H9 (cell line): ENCODE measurements at places on chromosomes 2 and 18.

- DNase-seq, result peak; percentile 52
Measured at GRCh38 chr2:236642584-236643291, 73.1 kb downstream of the ACKR3 start.

DNA sequence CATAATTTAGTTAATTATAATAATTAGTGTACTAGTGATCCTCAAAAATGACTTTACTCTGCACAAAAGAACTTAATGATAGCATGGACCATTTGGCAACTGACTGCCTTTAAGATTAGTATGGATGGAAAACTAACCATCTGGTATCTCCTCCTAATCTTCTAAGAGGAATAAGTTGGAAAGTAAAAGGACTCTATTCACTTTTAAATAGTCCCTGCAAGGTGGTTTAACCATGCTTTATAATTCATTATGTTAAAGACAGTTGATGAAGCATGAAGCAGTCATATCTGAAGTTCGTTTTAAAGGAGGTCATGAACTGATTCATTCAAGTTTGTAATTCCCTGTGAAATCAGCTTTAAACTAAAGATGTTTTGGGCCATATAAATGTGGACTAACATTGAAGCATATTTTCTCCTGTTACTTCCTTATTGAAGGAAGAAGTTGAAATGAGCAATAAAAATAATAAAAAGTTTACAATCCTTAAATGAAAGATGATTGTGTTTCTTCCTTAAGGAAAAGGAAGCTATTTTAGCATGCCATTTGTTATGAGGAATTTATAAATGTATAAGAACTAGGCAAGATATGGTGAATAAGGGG is 446.0 kb downstream of the XIRP2 start:
- no peak for DNase-seq

DNA sequence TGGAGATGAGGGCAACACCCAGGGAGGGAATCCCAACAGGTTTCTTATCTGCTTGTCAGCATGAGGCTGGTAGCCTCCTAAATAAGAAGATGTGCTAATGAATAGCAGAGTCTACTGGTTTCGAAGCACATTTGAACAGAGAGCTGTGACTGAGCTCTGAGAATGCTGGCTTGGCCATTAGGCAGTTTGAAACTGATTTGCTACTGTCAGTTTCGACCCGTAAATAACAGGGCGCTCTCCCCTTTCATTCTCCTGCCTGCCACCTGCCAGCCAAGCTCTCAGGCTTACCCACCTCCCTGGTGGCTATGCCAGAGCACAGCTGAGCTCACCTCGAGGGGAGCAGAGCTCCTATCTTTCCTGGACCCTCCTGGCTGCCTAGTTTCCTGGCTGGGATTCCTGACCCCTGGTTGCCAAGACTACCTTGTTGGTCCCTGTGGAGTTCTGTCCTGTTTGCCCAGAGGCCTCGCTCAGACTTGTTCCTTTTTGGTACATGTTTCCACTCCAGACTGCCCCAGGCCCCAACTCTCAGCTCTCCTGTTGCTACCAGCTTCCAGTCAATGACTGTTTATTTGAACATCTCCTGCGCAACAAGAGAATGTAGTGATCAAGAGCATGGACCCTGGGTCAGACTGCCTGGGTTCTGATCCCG is 102.3 kb upstream of the ALPP start:
- DNase-seq, result no peak

DNA sequence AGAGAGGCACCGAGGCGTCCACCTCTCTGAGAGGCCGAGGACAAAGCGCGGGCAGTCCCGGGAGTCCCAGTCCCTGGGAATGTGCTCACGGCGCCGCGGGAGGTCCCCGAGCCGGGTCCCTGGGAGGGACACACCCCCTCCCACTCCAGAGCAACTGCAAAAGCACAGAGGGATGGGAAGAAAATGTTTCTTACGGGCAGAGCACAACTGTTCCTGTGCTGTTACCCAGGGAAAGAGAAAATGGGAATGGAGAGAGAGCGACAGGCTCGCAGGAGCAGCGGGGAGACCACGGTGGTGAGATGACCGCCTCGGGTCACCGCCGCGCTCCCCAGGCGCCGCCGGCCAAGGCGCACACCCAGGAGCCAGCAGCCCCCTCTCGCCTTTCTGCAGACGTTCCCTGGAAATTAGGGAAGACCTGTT is 1.2 kb upstream of the BCL11A start:
- DNase-seq, result no peak

- DNase-seq, result no peak
Measured at GRCh38 chr2:108139521-108139920, 100.2 kb upstream of the SULT1C3 start.

GRCh38 chr2:84539729-84540128 is 23.4 kb downstream of the DNAH6 start:
- DNase-seq, result no peak

GRCh38 chr2:229523663-229524062 is 190.7 kb downstream of the DNER start:
- no peak for DNase-seq

DNA sequence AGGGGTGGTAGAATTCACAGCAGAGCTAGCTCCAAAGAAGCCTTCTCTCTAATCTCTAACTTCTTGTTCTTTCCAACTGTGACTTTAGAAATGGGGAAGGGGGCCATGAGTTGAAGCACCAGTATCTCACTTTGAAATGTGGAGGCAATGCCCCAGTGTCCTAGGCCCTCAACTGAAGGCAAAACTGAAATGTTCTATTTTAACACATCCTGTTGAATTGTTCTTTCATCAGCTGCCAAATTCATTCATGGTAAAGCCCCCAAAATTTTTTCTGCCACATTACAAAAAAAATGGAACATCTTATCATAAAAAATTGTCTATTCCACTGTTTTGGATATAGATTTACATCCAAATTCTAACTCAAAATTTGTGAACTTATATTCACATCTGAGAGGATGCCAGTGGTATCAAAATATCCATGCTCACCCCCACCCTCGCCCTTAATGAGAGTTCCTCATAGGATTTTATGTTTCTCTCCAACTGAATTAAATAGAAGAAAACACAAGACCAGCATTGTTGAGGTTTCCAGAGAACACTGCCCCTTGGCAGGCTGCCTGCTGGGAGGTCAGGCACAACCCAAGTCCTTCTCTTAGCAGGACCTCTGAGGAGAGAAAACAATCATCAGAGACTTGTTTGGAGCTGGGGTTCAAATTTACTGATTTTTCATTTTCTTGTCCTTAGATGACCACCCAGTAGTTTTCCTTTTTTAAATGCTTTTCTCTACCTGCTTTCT is 147.4 kb upstream of the PGAP1 start:
- no peak for DNase-seq

DNA sequence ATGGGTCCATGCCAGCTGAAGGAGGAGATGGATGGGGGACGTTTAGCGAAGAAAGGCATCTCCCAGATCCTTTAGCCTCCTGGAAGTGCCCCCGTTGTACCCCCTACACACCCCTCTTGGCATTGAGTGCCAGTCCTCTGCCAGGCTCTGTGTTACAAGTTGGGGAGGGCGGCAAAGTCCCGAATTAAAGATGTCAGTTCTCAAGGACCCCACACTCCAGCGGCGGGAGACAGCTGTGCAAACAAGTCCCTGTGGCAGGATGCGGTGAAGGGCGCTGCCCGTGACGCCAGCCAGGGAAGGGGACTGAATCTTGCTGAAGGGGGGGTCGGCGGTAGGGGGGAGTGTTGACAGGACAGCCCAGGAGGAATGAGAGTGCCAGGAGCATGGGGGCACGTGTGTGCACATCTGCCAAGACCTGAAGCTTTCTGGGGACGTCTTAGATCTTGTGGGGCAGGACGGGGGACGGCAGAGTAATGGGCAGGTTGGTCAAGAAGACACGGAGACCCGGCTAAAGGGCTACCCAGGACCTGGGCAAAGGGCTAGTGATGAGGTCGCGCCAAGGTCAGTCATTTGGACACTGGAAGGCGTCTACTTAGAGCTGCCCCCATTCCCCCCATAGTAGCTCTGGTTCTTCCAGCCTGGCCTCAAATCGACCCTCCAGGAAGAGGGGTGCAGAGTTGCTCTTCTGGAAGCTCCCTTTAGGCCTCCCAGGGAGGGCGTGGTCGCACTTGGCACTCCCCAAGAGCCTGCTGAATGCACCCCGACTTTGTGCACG is 2.8 kb upstream of the CTDSP1 start:
- DNase-seq, result peak; percentile 55

GRCh38 chr2:12881952-12882351 is 165.2 kb downstream of the TRIB2 start:
- no peak for DNase-seq

DNA sequence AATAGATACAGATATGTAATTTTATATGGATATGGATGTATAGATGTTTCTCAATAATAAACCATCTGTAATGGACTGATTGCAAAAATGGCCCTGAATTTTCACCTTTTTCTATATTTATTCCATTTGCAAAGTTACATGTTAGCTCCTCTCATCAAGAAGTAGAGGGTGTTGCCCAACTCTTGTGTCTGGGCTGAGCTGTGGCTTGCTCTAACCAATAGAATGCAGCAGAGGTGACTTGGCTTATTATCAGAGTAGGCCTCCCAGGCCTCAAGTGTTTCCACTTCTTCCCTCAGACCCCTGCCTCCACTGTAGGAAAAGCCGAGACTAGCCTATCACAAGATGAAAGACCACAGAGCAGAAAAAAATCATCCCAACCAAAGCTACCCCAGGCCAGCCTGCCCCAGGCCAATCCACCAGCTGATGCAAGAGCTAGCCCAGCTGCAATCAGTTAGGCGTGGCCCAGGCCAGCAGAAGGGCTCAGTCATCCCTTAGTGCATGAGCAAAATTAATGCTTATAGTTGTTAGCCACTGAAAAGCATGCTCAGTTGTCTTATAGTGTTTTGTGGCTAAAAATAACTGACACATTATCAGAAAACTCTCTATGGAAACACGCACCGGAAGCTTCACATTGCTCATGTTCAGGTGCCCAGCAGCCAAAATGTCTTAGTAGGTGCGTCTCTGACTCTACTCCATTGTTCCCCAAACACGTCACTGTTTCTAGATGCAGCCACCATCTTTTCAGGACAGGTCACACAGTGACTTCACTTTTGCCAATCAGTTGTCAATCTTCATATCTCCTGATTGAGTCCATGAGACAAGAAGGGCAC is 464.0 kb downstream of the FBXO15 start:
- DNase-seq, result no peak

- DNase-seq, result no peak
Measured at GRCh38 chr18:51516478-51517038, 319.1 kb upstream of the MEX3C start.

- peak; percentile 85 for DNase-seq
Measured at GRCh38 chr18:34659579-34660517, 50.2 kb upstream of the DTNA start.

DNA sequence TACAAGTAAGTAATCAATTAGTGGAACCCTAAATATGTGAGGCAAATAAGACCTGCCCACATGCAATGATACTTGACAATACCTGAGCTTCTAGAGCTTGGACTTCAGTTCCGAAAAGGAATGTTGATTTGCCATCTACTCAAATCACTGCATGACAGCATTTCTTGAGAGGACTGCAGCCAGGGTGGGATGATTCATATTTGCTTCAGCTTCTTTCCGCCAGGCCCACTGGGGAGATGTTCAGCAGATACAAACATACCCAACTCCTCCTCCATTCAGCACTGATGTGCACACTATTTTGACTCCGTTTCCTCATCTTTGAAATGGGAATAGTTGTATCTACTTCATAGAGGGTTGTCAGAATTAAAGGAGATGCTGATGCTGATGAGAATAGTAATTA is 28.8 kb upstream of the TMEM177 start:
- DNase-seq, result no peak

DNA sequence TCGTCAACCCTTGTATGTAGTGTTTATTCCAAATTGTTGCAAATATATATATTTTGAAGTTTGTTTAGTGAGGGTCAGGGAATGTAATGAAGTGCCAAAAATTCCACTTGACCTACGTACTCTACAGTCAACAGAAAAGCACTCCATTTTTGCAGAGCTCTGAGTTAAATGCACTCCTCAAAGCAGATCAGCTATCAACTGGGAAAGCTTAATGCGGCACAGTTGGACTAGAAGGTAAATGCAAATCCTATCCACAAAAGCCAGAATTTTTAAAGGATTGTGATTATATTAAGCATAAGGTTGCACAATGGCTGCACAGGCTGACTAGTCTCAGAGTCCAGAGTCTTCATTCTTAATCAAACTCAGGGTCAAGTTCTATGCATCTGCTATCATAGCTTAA is 577.1 kb downstream of the ARHGAP15 start:
- DNase-seq, result no peak

- no peak for DNase-seq
Measured at GRCh38 chr2:203566161-203566560, 31.1 kb upstream of the RAPH1 start.

DNA sequence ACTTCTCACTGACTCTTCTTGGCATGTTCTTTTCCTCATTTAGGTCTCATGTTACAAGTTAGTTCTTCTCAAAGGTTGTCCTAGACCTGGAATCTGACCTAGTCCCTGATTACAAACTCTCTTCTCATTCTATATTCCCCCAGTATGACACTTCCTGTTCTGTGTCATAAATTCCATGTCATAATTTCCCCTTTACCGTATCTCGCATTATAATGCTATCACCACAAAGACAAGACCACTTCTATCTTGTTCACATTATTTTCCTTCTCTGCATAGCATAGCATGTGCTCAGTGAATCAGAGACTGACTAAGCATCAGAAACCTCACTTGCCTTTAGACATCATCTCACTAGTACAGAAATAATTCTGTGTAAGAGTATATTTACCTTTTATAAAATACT is 63.6 kb upstream of the CAVIN2 start:
- DNase-seq, result no peak

DNA sequence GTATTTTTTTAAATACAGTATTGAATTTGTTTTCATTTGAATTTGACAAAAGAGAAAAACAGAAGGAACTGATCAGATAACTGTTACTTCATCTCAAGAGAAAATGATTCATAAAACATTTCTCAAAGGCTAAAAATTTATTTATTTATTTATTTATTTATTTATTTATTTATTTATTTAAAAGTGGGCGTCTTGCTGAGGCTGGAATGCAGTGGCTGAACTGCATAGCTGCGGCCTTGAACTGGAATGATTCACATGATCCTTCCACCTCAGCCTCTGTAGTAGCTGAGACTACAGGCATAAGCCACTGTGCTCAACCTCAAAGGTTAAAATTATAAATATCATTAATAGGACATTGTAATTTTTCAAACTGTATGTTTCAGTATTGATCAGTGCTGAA is 4.5 kb upstream of the PUM2 start:
- no peak for DNase-seq

DNA sequence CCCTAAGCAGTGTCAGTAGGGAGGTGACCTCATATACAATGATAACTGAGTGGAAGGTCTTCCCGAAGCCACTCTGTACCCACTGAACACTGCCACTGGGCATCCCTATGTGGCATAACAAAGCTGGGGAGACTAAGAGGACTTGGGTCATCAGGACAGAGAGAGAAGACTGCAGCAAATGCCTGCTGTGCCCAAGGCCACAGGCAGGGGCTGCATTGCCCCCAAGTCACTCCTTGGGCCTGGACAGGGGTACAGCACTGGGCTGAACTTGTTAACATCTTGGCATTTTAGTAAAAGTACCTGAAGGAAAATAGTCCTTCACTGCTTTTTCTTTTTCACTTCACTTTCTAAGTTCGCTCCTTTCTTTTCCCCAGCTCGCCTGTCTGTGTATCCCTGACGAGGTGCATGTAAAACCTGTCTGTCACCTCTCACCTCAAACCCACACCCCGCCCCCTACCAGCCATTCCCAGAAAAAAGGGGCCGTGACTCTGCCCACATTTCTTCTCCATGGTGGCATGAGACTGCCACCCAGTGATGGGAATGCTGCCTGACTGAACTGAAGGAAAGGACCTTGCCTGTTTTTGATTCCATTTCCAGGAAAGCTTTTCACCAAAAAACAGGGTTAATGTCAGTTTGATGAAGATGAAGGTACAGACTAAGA is 62.9 kb downstream of the MTHFD2 start:
- peak; percentile 86 for DNase-seq
